ENCODE measurements at places on chromosomes 4 and X. TPM values are rescaled to one million over a fixed set of nuclear protein-coding genes. Genes with fewer than 3 reads are reported as not detected.
A peak's percentile ranks its signal among the peaks of the same experiment; 100 is the strongest.

DNA sequence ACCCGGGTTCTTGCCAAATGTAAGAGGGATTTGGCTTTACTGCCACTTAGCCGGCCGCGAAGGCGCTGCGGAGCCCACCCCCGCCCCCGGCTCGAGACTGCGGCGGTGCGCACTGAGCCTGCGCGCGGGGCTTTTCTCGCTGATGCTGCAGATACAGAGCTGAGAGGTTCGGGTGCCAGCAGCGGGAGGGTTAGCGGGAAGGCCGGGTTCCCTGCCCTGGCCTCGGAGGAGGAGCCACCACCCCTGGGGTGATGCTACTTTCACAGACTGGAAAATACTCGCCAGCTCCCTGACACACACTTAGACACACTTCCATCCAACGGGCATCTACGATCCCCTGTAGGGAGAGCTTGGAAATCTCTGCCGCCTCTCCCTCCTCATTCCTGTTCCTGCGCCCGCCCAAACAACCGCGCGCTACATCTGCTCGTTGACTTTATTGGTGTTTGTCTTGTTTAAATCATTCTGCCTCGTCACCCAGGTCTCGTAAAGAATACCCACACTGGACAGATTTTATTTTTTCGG is 2.1 kb upstream of the PCDH7 start:
- H3K36me3 ChIP-seq, result no peaks in the 10 kb centered on the region
- peak overlapping the region; percentile 64 for H3K4me3 ChIP-seq
- H3K4me1 ChIP-seq, result 0 out of 2 replicates have a peak, but pooled peaks cover 3% of the 10 kb centered on the region

GRCh38 chr4:19095491-19096046 is 1074.0 kb upstream of the LCORL start:
- no peak overlapping the region for H3K27ac ChIP-seq
- H3K36me3 ChIP-seq, result no peaks in the 10 kb centered on the region
- DNase-seq, result no peak
- no peaks in the 10 kb centered on the region for H3K27me3 ChIP-seq
- no peak overlapping the region for H3K4me3 ChIP-seq

REPS2 gene
- total RNA-seq, result 15.4 TPM

SPATA4 gene
- total RNA-seq, result 1.1 TPM

- H3K4me1 ChIP-seq, result no peaks in the 10 kb centered on the region
- no peaks in the 10 kb centered on the region for H3K27me3 ChIP-seq
- DNase-seq, result no peak
- H3K27ac ChIP-seq, result no peak overlapping the region
Observed at GRCh38 chr4:161894493-161895167, 269.2 kb downstream of the FSTL5 start.

DNA sequence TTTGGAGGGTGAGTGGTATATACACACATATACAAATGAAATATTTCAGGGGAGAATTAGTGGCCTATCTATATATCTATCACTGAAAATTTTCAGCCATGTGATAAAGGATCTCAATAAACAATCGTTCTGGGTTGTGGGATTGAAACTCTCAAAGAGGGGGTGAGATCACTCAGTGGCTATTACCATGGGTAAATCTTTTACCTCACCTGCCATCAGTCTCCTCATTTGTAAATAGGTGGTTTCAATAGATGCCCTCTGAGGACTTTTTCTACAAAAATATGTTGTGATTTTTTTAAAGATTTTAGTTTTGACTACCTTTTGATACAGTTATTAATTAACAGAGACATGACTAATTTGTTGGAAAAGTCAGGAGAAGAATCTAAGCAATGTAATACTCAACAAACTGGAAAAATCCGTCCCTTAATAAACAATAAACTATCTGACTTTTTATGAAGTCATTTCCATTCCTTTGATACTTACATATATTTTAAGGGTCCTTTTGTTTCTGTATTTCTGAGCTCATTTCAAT is 192.8 kb downstream of the MAD2L1 start:
- no peak overlapping the region for H3K27ac ChIP-seq
- no peaks in the 10 kb centered on the region for H3K36me3 ChIP-seq
- no peak overlapping the region for H3K4me3 ChIP-seq
- DNase-seq, result no peak
- no peaks in the 10 kb centered on the region for H3K27me3 ChIP-seq

IQCM gene
- not detected for total RNA-seq

STPG2 gene
- total RNA-seq, result not detected

DNA sequence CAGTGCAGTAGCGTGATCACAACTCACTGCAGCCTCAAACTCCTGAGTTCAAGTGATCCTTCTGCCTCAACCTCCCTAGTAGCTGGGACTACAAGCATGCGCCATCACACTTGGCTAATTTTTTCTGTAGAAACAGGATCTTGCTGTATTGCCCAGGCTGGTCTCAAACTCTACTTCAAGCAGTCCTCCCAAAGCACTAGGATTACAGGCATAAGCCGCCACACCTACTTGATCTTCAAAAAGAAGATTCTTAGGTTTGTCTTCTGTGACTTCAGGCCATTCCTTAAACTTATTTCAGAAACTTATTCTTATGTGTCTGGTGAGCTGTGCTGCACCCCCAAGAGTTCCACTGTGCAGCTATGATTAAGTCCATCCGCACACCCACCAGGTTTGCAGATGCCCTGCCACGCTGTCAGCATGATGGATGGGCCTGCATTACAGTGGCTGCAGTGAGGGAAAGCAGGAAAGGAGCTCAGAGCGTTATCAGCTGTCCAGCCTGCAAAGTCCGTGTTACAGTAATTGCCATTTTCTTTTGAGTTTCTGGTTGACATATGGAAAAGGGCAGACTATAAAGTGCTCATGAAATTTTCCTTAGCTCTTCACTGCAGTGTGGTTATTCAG is 146.6 kb downstream of the AASDH start:
- no peaks in the 10 kb centered on the region for H3K36me3 ChIP-seq
- DNase-seq, result no peak
- no peaks in the 10 kb centered on the region for H3K27me3 ChIP-seq
- no peak overlapping the region for H3K4me3 ChIP-seq
- no peak overlapping the region for H3K27ac ChIP-seq

GRCh38 chr4:4423706-4424498 is 37.0 kb downstream of the NSG1 start:
- H3K4me3 ChIP-seq, result no peak overlapping the region
- no peak for DNase-seq
- no peaks in the 10 kb centered on the region for H3K27me3 ChIP-seq
- H3K4me1 ChIP-seq, result no peaks in the 10 kb centered on the region
- H3K36me3 ChIP-seq, result no peaks in the 10 kb centered on the region

GRCh38 chr4:161907590-161907955 is 256.2 kb downstream of the FSTL5 start:
- H3K27ac ChIP-seq, result no peak overlapping the region
- H3K36me3 ChIP-seq, result no peaks in the 10 kb centered on the region
- DNase-seq, result no peak
- no peaks in the 10 kb centered on the region for H3K27me3 ChIP-seq
- no peak overlapping the region for H3K4me3 ChIP-seq

GRCh38 chr4:76666944-76667532 is 230.9 kb downstream of the SOWAHB start:
- no peak overlapping the region for H3K27ac ChIP-seq
- DNase-seq, result no peak
- H3K36me3 ChIP-seq, result no peaks in the 10 kb centered on the region
- H3K27me3 ChIP-seq, result no peaks in the 10 kb centered on the region
- no peak overlapping the region for H3K4me3 ChIP-seq

DNA sequence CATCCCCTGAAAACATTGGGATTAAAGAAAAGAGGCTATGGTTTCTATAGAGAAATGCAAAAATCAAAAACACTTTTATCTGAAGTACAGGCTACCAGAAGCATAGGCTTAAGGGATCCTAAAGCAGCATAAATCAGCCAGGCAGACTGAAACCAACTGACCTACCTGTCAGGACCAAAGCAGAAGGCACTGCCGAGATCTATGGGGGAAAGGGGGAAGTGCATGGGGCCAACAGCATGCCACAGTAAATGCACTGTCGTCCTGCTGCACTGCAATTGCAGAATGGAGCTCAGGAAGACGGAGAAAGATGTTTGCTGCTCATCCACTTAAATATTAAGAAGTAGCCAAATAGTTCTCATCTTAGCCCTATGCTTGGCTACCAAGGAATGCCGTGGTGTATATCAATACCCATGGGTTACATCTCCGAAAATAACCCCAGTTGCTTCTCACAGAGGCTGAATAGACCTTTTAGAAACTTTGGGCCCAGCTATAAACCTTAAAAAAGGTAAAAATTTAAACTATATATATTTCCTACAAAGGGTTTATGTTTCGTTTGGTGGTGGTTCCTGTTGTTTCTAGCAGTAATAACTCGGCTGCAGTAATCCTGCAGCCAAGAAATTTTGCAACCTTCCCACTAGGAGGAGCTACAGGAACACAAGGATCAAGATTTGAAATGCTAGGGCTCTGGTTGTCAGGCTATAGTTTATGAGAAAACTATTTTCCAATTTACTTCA is 312.2 kb upstream of the DIAPH2 start:
- H3K4me1 ChIP-seq, result peaks cover 5% of the 10 kb centered on the region
- H3K27ac ChIP-seq, result no peak overlapping the region
- H3K36me3 ChIP-seq, result no peaks in the 10 kb centered on the region
- H3K4me3 ChIP-seq, result no peak overlapping the region

DNA sequence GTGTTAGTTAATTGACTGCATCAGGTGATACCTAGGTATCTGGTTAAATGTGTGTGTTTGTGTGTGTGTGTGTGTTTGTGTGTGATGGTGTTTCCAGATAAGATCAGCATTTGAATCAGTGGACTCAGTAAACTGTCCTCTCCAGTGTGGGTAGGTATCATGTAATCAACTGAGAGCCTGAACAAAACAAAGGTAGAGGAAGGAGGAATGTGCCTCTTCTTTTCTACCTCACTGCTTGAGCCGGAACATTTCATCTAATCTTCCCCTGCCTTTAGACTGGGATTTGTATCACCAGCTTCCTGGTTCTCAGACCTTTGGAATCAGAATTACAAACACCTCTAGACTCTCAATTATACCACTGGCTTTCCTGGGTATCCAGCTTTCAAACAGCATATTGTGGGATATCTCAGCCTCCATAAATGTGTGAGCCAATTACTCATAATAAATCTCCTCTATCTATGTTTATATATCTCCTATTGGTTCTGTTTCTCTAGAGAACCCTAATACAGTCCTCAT is 120.5 kb downstream of the TBCK start:
- H3K27ac ChIP-seq, result no peak overlapping the region
- H3K4me3 ChIP-seq, result no peak overlapping the region

GRCh38 chr4:153792618-153793247 is 3.9 kb upstream of the SFRP2 start:
- H3K4me1 ChIP-seq, result no peaks in the 10 kb centered on the region
- DNase-seq, result no peak
- H3K27me3 ChIP-seq, result no peaks in the 10 kb centered on the region
- H3K36me3 ChIP-seq, result no peaks in the 10 kb centered on the region

DNA sequence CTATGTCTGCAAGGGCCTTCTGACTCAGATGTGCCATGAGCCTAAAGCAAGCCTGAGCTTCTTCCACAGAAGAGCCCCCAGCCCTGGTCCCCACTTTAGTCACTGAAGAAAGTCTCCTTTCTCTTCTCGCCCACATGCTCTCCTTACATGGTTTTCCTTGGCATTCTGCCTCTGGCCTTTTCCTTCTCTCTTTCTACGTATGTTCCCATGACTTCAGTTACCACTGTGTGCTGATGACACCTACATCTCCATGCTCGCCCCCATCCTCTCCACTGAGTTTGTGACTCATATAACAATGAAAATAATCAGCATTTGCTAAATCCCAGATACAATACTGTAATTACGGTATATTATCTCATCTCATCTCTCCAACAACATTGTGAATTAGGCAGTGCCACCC is 149.3 kb downstream of the AMMECR1 start:
- DNase-seq, result no peak
- peaks cover 28% of the 10 kb centered on the region for H3K4me1 ChIP-seq
- no peaks in the 10 kb centered on the region for H3K27me3 ChIP-seq
- no peak overlapping the region for H3K27ac ChIP-seq

DNA sequence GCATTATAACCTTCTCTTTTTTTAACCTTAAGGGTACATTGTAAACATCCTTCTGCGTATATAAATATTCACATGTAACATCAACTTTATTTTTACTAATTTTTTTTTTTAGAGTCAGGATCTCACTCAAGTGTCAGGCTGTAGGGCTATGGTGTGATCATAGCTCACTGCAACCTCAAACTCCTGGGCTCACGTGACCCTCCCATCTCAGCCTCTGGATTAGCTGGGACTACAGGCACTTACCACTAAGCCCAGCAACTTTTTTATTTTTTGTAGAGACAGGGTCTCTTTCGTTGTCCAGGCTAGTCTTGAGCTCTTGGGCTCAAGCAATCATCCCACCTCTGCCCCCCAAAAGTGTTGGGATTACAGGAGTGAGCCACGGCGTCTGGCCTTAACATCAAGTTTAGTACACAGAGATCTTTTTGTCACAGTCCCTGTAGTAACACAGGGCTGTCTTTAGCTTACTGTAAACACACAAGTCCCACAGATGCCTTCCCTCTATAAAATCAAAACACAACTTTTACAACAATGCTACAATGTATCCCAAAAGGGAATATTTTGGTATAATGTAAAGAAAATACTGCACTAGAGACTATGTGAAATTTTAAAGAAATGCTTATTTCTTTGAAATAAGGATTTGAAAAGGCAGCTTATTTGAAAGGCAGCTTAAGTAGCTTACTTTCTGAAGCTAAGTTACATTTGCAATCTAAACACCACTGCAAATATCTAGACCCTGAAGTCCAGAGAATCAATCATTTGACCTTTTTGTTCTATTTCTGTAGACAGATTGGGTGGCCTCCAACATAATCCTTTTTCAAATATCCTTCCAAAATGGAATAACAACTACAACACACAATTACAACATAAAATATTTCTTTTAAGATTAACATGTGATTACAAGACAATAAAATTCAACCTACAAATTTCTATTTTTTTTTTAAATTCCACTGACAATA is 116.0 kb downstream of the APBB2 start:
- H3K27me3 ChIP-seq, result no peaks in the 10 kb centered on the region
- H3K4me3 ChIP-seq, result no peak overlapping the region
- no peaks in the 10 kb centered on the region for H3K4me1 ChIP-seq
- DNase-seq, result no peak
- no peaks in the 10 kb centered on the region for H3K36me3 ChIP-seq
- H3K27ac ChIP-seq, result no peak overlapping the region

DNA sequence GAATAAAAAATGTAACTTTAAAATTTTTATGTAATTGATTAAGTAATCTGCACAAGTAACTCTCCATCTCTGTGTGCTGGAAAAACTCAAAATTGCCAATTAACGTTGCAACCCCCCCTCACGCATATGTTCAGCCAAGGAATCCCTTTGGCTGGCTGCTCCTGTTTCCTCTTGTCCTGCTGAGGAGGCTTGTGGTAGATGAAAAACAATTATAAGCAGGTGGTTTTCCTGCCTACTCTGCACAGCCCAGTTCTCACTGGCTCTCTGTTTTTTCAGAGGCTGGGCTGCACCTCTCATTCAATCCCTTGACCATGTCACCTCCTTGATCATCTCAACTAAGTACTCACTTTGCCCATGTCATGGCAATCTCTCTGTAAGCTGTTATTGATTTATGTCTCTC is 1068.4 kb downstream of the ARAP2 start:
- H3K4me3 ChIP-seq, result no peak overlapping the region
- H3K36me3 ChIP-seq, result no peaks in the 10 kb centered on the region
- no peak overlapping the region for H3K27ac ChIP-seq
- H3K4me1 ChIP-seq, result no peaks in the 10 kb centered on the region
- H3K27me3 ChIP-seq, result no peaks in the 10 kb centered on the region
- no peak for DNase-seq

- no peaks in the 10 kb centered on the region for H3K36me3 ChIP-seq
- no peak for DNase-seq
- H3K27me3 ChIP-seq, result no peaks in the 10 kb centered on the region
- no peak overlapping the region for H3K27ac ChIP-seq
- H3K4me1 ChIP-seq, result no peaks in the 10 kb centered on the region
Observed at GRCh38 chr4:132504438-132504837, 644.7 kb upstream of the PCDH10 start.

GRCh38 chr4:139933541-139933940 is 220.4 kb downstream of the MAML3 start:
- no peak for DNase-seq
- no peak overlapping the region for H3K4me3 ChIP-seq
- no peaks in the 10 kb centered on the region for H3K4me1 ChIP-seq
- H3K27me3 ChIP-seq, result no peaks in the 10 kb centered on the region
- H3K36me3 ChIP-seq, result no peaks in the 10 kb centered on the region

Data from PC-9 (cell line).